ENCODE measurements at places on chromosomes 6 and 20.

- no peak for DNase-seq
Observed at GRCh38 chr20:62051144-62051543, 14.5 kb downstream of the TAF4 start.

DNA sequence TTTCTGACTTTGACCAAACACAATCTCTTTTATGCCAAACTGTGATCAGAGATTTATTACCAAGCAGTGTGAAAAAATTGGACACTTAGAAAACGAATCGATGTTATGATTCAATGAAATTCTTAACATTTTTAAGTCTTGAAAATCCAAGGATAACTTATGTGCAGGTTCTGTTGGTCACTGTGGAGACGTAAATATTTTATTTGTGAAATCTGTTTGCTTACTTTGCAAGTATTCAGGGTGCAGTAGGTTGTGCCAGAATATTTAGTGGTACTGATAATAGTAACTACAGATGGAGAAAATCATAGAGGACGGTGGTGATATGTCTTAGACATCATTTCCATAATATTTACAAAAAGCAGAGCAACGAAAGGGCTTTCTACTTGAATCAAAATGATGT is 97.3 kb downstream of the BMP2 start:
- no peak for DNase-seq

GRCh38 chr6:132465530-132466485 is 47.1 kb downstream of the STX7 start:
- DNase-seq = no peak

GRCh38 chr6:165732696-165733488 is 69.9 kb upstream of the PDE10A start:
- no peak for DNase-seq

GRCh38 chr6:22530506-22530905 is 38.9 kb upstream of the HDGFL1 start:
- DNase-seq = no peak

- no peak for DNase-seq
Observed at GRCh38 chr6:149843051-149843633, 21.0 kb downstream of the LRP11 start.
